ENCODE measurements at places on chromosomes 1 and 21. TPM values are rescaled to one million over a fixed set of nuclear protein-coding genes. Genes with fewer than 3 reads are reported as not detected.

DNA sequence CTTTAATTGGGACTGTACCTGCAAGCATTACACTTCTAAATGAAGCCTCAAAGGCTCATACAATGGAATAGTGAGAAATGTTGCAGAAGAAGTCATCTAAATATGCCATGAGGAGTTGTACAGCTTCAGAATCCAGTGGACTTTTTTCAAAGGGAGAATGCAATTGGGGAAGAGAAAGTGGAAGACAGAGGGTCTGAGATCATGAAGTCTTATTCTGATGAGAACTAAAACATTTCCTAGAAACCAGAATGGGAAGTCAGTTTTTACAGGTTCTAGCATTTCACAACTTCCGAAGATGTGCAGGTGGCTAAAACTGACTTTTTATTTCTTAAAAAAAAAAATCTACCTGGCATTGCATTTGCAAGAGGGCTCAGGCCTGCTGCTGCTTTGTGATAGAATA, 424.4 kb upstream of the RUNX1 start:
- H3K27ac ChIP-seq: no peak overlapping the region
- H3K36me3 ChIP-seq: no peaks in the 10 kb centered on the region

DNA sequence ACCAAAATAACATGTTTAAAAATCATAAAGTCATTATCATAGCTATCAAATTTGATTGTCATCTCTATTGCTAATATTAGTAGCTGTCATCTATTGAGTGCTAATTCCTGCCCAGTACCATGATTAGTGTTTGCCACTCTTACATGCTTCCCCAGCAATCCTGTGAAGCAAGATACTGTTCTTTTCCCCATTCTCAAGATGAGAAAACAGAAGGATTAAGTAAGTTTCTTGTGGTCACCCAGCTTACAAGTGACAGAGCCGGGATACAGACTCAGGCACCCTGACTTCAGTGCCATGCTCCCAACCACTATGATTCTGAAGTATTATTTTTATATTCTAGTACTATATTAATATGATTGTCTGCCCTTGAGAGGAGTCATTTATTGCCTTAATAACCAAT, 36.5 kb downstream of the LRRC8C start:
- DNase-seq: no peak
- H3K36me3 ChIP-seq: no peaks in the 10 kb centered on the region
- H3K27ac ChIP-seq: no peak overlapping the region
- H3K27me3 ChIP-seq: no peaks in the 10 kb centered on the region

GRCh38 chr1:214422137-214422671, 129.2 kb downstream of the PTPN14 start:
- no peak overlapping the region for H3K27ac ChIP-seq
- no peaks in the 10 kb centered on the region for H3K36me3 ChIP-seq
- H3K27me3 ChIP-seq: no peaks in the 10 kb centered on the region
- no peak for DNase-seq
- H3K4me1 ChIP-seq: peaks cover 31% of the 10 kb centered on the region

GRCh38 chr1:51070011-51070410, 32.0 kb upstream of the C1orf185 start:
- H3K4me3 ChIP-seq: no peak overlapping the region
- no peaks in the 10 kb centered on the region for H3K36me3 ChIP-seq

GRCh38 chr1:207885129-207886032, 25.5 kb downstream of the CD34 start:
- no peaks in the 10 kb centered on the region for H3K4me1 ChIP-seq
- peak overlapping the region; percentile 40 for H3K27ac ChIP-seq
- no peak overlapping the region for H3K4me3 ChIP-seq
- no peaks in the 10 kb centered on the region for H3K36me3 ChIP-seq
- no peaks in the 10 kb centered on the region for H3K27me3 ChIP-seq

DNA sequence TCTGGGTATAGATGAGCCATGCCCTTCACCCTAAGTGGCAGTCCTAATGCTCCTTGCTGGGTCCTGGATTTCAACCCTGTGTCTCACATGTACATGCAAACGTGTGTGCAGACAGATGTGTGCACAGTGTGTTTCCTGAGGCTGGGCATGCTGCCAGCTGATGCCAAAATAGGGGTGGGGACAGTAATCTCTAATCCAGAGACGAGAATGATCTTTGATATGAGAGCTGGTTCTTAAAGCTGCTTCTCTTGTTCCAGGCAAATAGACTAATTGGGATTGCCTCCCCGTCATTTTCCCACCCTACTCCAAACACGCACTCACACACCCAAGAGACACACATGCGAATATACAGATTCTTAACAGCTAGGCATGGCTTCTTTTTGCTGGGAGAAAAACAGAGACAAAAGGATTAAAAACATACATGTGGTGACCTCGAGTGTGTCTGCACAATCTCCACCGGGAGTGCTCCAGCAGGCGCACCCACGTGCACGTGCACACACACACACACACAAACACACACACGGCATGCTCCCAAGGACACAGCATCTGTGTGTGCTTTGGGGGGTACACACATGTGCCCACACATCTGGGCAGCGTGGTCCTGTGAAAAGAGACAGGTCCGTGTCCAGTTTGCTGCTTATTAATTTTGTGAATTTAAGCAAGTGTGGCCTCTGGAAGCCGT, 102.1 kb upstream of the ZBTB40 start:
- peaks cover 44% of the 10 kb centered on the region for H3K27me3 ChIP-seq
- H3K4me3 ChIP-seq: no peak overlapping the region
- no peak for DNase-seq
- H3K36me3 ChIP-seq: no peaks in the 10 kb centered on the region
- H3K27ac ChIP-seq: no peak overlapping the region

DNA sequence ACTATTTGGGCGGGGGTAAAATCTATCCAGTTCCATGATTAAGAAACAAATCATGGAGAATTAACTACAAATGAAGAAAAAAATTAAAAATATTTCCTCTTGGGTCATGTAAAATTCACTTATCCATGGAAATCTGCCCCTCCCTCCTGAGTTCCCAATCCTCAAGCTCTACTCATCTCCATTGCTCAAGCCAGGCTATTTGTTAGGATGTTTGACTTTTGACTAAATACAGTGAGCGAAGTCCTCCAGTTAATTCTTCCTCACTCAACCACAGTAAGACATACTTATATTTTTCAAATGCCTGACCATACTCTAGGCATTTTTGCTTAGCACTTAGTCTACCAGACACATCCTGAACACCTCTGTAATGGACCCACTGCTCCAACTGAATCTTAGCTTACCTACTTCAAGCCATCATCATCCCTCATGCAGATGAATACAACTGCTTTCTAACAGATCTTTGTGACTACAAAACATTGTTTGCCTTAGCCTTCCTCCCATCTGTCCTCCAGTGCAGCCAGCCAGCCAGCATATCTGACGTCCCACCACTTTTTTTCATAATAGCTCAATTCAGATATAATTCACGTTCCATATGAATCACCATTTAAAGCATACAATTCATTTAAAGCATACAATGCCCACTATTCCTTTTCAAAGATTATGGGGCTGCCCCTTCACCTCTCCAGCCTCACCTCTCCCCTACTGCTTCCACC, 154.2 kb downstream of the RERE start:
- H3K4me1 ChIP-seq: peaks cover 93% of the 10 kb centered on the region
- H3K27ac ChIP-seq: peak overlapping the region; percentile 12
- H3K36me3 ChIP-seq: no peaks in the 10 kb centered on the region
- no peak overlapping the region for H3K4me3 ChIP-seq
- no peaks in the 10 kb centered on the region for H3K27me3 ChIP-seq
- no peak for DNase-seq

- no peak for DNase-seq
- no peak overlapping the region for H3K4me3 ChIP-seq
- no peak overlapping the region for H3K27ac ChIP-seq
- H3K27me3 ChIP-seq: no peaks in the 10 kb centered on the region
- H3K4me1 ChIP-seq: no peaks in the 10 kb centered on the region
- no peaks in the 10 kb centered on the region for H3K36me3 ChIP-seq
Observed at GRCh38 chr1:31717341-31717740, 13.5 kb upstream of the COL16A1 start.

GRCh38 chr1:230700132-230700531, 13.8 kb downstream of the AGT start:
- no peaks in the 10 kb centered on the region for H3K4me1 ChIP-seq
- H3K4me3 ChIP-seq: no peak overlapping the region
- H3K27ac ChIP-seq: no peak overlapping the region
- DNase-seq: no peak

- H3K27ac ChIP-seq: no peak overlapping the region
- H3K4me3 ChIP-seq: no peak overlapping the region
- peaks cover 47% of the 10 kb centered on the region for H3K27me3 ChIP-seq
- H3K36me3 ChIP-seq: no peaks in the 10 kb centered on the region
Observed at GRCh38 chr1:7930645-7931445, 9.8 kb downstream of the TNFRSF9 start.

DNA sequence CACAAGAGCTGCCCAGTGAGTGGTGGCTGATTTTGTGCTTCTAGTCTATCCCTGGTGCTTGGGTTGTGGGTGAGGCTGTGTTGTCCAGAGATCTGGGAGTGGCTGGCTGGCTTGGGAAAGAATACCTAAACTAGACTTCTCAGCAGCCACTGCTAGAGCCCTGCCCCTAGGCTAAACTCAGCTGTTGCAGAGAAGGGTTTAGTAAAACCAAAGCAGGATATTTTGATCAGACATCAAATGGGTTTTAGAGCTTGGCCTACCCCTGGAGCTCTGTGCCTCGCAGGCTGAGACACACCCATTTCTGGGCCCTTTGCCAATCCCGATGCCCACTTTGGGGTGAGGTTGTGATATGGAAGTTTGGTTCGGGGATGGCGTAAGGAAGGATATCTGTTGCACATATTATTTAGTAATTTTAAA, 88.5 kb downstream of the UCK2 start:
- no peaks in the 10 kb centered on the region for H3K27me3 ChIP-seq
- no peak for DNase-seq
- H3K4me3 ChIP-seq: no peak overlapping the region
- no peaks in the 10 kb centered on the region for H3K36me3 ChIP-seq

The PIAS3 gene
- total RNA-seq: 22.4 TPM

The MLLT11 gene
- total RNA-seq: 5.0 TPM

Measured in sigmoid colon (tissue), 7 donors.